ENCODE measurements at places on chromosomes 12 and 14.
A peak's percentile ranks its signal among the peaks of the same experiment; 100 is the strongest.

DNA sequence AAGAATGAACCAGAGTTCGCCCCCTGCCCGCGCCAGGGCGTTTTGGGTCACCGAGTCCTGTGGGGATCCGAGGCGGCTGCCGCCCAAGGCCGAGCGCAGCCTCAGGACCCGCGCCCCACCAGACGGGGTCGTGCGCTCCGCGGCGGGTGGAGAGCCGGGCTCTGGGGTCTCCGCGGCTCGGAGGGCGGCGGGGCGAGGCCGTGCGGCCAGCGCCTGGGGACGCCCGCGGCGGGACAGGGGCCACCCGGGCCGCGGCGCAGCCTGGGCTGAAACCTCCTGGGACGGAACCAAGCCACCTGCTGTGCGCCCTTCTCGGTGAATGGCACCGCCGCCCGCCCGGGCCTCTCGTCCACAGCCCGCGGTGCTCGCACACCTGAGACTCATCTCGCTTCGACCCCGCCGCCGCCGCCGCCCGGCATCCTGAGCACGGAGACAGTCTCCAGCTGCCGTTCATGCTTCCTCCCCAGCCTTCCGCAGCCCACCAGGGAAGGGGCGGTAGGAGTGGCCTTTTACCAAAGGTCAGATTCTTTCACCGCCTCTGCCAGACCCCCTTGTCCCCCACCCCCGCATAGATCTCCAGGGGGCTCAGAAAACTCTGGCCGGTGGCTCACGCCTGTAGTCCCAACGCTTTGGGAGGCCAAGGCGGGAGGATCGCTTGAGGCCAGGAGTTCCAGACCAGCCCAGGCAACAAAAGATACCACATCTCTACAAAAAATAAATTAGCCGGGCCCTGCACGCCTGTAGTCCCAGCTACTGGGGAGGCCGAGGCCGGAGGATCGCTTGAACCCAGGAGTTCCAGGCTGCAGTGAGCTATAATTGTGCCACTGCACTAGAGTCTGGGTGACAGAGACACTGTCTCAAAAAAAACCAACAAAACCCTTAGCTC is 901 bp downstream of the B3GNT4 start:
- DNase-seq, result no peak

DNA sequence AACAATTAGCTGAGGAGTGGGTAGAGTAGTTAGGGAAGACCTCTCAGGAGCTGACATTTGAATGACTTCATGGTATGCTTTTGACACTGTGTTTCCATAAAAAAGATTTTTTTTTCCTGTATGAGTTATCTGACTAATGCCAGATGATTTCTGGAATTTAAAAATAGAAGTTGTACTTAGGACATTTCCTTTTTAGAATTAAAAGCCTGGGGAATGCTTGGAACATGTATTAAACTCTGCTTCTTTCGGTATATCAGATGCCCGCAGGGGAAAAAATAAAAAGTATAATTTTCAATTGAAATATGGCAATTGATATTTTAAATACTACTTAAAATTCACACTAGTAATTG is 41.1 kb downstream of the BRMS1L start:
- no peak for DNase-seq

DNA sequence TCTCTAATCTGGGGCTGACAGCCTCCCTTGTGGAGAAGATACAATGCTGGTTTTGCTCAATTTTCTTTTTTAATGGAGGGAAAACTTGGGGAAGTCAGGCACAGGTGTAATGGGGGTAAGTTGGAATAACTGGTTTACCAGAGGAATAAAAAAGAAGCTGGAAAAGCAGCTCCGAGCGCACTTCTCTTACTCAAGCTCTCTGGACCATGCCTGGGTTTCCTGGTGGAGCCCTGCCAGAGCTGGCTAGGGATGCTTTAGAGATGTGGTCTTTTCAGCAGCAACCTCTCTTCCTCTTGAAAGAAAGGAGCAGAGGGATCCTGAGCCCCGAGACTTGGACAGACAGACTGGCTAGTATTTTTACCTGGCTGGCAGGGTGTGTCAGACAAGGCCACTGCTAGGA is 3.9 kb upstream of the KCNA5 start:
- DNase-seq, result no peak

- DNase-seq, result no peak
Measured at GRCh38 chr12:86838711-86839110, 582.5 kb upstream of the MGAT4C start.

DNA sequence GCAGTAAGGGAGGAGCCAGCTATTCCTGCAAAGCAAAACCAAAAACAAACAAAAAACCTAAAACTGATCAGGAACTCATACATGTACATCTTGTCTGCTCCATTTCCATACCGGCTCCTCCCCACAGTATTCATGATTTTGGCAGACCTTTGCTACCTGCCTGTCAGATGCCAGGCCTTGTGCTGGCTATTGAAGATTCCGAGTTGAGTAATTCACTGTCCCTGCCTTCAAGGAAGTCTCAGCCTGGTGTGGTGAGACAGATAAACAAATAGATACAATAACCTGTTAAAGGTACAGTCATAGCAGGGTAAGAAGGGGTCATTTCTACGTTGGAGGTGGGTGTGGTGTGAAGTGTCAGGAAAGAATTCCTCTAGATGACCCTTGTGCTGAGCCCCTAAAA is 42.7 kb downstream of the SUSD6 start:
- no peak for DNase-seq

DNA sequence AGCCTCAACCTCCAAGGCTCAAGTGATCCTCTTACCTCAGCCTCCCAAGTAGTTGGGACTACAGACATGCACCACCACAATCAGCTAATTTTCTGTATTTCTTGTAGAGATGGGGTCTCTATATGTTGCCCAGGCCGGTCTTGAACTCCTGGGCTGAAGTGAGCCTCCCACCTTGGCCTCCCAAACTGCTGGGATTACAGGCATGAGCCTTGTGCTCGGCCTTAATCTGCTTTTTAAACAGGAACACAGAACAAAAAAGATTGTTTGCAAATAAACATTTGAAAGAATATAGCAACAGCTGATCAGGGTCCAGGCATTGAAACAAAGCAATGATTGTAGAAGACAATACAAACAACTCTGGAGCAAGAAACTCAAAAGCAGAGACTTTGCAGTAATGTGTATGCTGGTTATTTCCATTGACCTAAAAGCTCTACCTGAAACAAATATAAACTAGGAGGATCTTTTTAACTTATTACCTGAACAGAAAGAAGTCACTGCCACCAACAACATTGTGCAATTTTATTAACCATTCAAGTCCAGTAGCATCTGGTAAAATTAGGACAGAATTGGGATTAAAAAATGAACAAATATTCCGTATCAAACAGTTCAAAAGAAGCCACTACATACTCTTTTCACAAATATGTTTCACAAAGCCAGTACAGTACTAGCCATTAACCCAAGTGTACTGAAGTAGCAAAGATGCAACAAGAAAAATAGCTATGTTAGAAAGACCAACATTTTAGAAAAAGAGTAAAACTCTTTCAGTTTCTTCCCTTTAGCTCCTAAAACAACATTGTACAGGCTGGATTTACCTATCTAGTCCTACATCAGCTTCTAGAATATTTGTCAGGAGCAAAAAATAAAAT is 14.2 kb downstream of the AMN1 start:
- DNase-seq, result no peak

GRCh38 chr12:61412201-61412600 is 848.0 kb upstream of the USP15 start:
- DNase-seq, result no peak

- DNase-seq, result peak; percentile 99
Measured at GRCh38 chr14:69317102-69317755, 57.3 kb downstream of the GALNT16 start.

GRCh38 chr12:56996793-56997545 is 9.4 kb downstream of the ZBTB39 start:
- DNase-seq, result no peak

DNA sequence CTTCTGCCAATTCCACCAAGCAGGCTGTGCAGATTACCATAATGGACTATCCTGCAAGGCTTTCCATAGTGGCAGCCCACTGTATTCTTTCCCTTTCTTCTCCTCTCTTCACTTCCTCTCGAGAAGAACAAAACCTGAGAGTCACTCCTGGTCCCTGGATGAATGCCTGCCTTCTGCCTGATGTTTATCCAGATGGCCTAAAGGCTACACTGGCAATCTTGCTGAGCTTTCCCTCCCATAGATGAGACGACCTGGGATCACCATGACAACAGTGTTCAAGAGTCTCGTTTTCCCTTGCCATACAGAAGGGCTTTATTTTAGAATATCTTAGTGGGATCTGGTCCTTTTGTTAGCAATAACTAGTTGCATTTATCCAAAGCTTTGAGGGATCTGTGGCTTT is 142.3 kb downstream of the RTN1 start:
- no peak for DNase-seq

DNA sequence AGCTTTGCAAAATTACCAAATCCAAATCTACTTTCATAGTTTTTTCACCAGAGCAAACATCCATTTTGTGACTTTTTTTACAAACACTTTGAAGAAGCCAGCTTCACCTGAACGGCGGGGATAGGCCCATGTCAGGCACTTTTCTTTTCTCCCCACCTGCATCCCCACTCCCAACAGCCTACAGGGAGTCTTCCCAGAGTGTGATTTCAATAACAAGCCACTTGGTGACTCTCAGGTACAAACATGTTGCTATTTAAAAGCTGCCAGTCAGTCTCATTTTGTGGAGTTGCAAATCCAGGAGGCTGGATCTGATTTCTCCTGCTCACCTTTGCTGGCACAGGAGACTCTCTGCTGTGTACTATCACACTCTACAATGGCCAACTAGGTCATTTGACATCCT is 285.5 kb downstream of the KCNH5 start:
- no peak for DNase-seq

- DNase-seq, result no peak
Measured at GRCh38 chr12:66232263-66232662, 43.2 kb downstream of the IRAK3 start.

DNA sequence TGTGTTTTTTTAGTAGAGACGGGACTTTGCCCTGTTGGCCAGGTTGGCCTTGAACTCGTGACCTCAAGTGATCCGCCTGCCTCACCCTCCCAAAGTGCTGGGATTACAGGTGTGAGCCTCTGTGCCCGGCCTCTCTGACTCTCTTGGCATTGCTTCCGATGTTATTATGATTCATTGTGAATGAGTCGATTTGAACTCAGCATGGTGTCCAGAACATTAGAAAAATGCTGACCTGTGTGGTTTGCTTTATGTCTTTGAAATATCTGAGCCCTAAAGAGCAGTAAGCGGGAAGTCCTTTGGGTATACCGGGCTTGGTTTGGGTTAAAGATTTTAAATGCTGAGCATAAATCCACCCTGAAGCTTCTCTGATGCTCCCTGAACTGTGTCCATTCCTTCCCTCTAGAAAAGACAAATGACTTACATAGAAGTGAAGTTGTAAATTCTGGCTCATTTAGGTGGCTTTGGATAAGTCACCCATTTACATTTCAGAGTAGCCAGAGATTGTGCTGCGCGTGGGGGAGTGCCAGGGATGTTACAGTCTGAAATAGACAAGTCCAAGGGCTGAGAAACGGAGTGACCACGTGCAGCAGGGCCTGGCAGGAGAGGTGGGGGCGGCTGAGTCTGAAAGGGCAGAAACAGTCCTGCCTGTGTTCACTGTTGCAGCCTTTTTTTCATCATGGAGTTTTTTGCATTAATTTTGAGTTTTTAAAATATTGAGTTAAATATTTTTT is 39.6 kb downstream of the SLC15A4 start:
- no peak for DNase-seq

DNA sequence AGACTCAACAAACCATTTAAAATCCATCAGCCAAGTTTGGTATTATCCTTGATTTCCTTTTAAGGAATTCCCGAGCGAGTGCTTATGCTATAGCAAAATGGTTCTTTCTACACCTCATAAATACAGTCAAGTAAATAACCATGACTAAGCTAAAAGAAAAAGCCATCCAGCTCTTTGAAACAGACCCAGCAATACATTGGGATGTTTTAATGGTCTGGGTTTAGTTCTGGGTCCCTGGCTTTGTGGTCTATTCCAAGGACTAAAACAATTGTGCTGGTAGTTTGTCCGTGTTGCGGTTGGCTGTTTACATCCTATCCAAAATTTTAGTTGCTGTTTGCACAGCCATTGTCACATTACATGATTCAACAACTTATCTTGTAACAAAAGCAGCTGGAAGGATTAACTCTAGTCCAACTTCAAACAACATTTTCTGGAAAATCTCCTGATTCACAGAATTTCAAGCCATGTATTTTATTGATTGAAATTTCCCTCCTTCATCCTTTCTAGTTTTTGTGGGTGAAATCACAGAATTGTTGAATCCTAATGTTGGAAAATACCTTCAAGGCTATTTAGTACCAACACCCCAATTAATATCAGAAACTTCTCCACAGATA is 19.6 kb downstream of the KLRB1 start:
- no peak for DNase-seq

- DNase-seq, result no peak
Measured at GRCh38 chr14:81427348-81428058, 27.4 kb upstream of the STON2 start.

DNA sequence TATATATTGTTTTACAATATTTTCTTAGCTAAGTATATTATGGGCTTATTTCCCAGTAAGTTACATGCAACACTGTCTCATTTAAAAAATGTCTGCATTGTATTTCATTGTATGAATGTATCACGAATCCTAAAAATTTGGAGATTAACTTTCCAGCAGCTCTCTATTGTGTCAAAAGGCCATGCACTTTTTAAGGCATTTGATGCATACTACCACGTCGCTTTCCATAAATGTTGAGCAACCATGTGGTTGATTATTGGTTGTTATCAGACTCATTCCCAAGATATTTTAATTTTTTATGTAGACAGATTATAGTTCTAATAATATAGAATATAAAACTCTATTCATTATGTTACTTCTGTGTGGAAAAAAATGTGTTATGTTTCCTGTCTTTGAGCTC is 79.9 kb downstream of the SMOC1 start:
- DNase-seq, result no peak

DNA sequence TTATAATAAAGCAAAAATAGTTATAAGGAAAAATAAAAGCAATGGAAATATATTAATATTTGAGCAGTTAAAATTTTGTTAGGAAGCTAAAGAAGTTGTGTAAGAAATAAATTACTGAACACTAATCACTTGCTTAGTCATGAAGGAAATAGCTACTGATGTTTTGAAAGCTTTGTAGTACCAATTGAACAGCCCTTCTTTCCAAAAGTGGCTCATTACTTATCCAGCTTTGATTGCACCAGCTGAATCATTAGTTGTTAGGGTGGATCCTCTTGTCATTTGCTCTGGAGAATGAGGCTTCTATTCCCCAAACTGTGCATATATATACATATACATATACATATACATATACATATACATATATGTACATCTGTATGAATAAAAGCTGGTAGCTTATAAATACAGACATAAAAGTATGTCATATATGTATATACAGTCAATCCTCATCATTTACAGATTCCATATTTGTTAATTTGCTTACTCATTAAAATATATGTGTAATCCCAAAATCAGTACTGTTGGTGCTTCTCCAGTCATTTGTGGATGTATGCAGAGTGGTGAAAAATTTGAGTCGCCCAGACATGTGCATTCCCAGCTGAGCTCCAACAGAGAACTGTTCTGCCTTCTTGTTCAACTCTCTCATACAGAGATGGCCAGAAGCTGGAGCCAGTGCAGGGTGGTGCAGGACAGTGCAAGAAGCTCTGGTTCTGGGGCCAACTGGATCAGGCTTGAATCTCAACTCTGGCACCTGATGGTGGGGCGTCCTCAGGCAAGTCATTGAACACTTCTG is 214.1 kb downstream of the RPAP3 start:
- peak; percentile 29 for DNase-seq

GRCh38 chr14:91190853-91191252 is 53.7 kb downstream of the GPR68 start:
- no peak for DNase-seq

GRCh38 chr12:106284358-106285105 is 18.0 kb upstream of the TCP11L2 start:
- DNase-seq, result no peak

All from AG20443 (cell line).